WERI-Rb-1 (cell line): ENCODE measurements at places on chromosomes 5 and 9.

DNA sequence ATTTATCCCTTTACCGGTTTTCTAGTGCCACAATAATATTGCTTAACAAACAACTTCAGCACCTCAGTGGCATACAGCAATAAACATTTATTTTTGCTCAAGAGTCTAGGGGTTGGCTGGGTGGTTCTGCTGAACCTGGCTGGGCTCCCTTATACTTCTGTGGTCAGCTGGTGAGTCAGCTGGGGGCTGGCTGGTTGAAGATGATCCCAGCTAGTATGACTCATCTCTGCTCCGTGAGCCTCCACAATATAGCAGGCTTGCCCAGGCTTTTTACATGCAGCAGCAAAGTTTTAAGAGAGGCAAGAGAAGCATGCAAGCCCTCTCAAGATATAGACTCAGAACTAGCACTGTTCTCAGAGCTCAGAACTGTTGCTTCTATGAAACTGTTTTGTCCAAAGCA, 523.5 kb upstream of the CLINT1 start:
- DNase-seq = peak; percentile 39

DNA sequence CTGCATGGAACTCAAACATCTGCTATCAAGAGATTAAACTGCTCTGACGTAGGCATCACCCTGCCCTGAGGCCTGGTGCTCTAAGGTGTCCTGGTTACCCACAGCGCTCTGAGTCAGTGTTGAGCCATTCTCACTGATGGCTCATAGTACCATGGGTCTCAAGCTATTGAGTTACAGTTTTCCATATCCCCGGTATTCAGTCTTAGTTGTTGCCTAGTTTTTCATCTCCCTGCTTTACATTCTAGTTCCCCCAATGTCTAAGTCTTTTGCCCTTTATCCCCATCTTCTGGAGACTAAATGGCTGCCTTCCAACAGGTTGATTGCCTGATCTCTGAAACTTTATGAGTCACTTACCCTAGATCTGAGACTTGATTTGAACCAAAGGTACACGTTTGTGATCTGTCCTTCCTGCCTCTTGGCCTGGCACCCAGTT, 161.2 kb upstream of the PTGER4 start:
- DNase-seq = no peak

DNA sequence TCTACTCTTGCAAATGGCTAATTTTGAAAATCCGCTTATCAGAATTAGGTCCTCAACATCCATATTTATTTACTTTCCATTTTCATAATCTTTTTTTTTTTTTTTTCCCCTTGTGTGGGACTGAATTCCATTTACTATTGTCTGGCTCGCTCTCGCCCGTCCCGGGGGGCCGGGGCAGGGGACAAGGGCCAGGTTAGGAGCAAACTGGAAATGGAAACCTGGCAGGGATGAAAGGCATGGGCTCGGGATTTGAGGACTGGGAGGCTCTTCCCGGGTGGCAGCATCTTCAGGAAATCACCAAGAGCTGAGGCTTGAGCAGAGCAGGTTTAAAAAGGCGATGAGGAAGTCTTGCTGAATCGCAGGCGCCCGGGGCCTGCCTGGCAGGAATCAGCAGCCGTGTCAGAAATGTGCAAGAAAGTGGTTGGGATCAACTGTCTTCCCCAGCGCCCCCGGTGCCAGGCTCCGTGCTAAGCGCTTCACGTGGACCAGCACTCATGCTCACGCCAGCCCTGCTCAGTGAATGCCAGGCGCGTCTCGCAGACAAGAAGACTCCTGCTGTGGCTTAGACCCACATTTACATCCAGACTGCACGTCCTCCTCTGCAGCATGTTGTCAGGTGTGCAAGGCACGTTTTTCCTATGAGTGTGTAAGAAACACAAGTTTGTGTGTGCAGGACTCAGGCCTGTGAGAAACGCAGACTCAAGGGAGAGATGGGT, 66.3 kb upstream of the UNC5A start:
- DNase-seq = no peak

DNA sequence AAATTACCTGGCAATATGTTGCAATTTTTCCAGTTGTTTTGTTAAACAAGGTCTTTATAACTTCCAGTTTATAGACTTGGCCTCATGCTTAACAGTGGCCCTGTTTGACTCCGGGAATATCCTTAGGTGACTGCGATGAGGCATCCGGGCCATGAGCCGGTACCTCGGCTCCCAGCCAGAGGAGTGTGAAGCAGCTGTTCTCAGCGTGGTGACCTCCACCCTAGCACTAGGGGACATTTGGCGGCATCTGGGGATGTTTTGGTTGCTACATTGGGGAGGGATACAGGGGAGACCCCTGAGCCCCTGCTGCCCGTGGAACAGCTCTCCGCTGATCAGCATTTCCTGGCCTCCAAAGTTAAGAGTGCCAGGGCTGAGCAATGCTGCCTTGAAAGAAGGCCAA, 533.4 kb downstream of the IRX1 start:
- DNase-seq = peak; percentile 37

DNA sequence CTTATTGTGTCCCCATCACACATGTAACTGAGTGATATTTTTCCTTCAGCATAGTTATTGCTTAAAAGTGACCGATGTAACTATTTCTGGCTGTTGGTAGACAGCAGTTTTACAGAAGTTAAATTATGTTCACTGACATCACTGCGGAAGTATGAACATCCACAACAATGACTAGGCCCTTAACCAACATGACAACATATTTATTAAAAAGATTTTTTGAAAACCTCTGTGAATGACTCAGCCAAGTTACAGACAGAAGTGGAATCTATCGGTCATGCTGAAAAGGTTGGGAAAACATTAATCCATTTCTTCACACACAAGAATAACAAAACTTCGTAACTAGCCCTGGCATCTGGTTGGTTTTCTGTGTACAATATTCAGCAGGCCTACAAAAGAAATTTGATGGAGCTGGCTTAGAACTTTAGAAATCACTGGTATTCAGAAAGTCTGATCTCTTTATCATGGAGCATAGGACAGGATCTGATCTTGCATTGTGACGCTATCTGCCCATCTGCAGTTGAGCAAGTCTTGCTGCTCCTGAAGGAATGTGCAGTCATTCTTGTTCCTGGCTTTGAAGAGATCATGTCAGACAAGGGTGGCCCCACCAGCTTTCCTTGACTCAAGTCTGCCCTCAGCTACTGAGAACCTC, 6.5 kb downstream of the GLIS3 start:
- DNase-seq = no peak

DNA sequence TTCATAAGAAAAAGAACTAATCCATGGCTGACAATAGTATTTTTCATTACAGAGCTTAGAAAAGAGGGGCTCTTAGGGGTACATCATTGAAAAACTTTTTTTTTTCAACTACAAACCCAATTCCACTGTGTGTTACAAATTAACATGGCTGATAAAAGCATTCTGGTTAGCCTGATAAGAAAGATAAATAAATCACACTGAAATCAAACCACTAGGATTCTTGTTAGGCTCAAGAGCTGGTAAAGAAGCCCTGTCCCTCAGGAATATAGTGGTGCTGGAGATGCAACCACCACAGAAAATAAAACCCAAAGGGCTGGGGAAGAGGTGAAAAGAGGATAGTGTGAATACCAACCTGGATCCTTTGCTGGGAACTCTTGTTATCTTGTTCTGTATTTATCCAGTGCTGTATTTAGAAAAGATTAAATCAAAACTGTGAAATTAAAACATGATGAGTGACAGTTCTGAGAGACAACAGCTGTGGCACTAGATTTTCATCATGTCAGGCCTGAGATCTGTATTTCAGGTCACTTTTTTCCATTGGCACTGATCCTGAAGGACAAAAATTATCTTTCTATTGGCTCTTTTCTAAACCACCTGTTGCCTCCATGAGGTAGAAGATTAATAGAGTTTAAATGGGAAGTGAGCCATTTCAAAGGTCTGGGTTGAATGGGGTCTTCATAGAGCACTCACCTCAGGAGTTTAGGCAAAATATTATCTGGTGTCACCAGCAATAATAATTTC, 118.6 kb downstream of the ARRDC3 start:
- DNase-seq = no peak

DNA sequence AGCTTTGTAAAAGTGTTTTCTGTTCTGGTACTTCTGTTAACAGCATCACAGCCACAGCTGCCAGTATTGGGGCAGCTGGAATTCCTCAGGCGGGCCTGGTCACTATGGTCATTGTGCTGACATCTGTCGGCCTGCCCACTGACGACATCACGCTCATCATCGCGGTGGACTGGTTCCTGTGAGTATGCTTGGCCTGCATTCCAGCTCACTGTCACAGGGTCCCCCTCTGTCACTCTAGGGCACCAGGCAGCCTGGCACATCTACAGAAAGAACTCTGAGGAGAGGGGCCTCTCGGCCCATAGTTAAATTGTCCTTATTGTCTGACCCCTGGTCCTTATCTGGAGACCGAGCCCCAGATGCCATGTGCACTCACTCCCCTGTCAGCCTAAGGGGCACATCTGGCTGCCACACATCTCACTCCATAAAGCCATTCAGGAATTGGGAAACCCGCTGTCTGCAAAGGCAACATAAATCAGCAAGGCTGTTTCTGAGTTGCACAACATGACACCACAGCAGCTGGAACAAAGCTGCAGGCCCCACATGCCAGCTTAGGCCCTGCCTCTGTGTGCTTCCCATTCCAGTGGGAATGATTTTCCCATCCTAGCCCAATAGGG, 77.5 kb downstream of the SLC1A3 start:
- no peak for DNase-seq

DNA sequence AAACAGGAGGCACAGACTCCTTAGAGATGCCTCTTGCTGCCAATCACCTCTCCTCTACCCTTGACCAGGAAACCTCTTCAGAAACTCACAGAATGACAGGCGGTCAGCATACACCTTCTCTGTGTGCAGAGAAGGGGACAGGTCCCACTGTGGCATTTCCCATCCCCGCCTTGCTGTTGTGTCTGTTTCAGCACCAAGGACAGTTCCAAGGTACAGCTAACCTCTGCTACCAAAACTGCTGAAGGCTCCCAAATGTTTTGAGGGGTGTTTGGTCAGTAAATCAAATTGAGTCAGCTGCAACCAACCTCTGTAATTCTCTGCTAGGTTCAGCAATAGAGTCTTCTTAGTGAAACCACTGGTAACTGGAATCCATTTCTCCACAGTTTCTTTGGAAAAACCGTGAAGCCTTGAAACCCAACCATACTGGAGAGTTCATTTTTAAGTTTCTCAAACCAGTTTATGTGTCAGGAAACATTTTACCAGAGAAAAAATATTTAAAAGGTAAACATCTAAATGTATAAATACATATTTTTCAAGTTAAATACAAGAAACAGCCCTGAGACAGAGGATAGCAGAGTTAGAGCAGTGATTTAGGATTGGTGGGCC, 122.0 kb downstream of the DRD1 start:
- no peak for DNase-seq

GRCh38 chr5:135100431-135100830, 66.4 kb upstream of the PITX1 start:
- DNase-seq = no peak

- no peak for DNase-seq
These were observed 72.9 kb downstream of the EBF1 start for GRCh38 chr5:159026781-159027180.

DNA sequence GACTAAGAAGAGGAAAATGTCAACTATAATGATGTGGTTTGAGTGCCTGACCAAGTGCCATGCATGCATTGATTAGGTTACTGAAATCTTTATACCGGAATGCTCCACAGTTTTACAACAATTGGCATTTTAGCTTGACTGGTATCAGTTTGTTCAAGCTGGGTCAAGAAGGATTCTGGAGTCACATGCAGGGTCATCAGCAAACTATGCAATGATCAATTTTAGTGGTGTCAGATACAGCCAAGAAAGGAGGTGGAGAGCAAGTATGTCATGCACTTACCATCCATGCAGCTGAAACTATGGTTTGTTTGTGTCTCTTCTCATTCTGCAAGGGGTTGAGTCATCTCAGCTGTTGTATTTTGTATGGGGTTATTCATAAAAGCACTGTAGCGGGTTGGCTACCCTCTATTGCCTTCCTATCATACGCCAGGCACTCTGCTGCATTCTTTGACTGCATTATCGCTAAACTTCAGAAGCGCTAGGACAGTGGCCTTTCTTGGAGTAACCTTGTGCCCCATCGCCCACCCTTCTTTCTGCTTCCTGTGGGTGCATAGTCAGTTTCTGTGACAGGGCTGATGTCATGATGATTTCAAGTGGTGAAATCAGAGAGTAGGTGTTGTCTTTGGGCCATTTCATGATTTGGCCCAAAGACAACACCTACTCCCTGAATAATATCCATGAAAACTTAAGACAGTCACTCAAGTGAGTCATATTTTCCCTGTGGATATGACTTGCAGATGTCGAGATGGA, 145.4 kb downstream of the MTX3 start:
- DNase-seq = no peak

DNA sequence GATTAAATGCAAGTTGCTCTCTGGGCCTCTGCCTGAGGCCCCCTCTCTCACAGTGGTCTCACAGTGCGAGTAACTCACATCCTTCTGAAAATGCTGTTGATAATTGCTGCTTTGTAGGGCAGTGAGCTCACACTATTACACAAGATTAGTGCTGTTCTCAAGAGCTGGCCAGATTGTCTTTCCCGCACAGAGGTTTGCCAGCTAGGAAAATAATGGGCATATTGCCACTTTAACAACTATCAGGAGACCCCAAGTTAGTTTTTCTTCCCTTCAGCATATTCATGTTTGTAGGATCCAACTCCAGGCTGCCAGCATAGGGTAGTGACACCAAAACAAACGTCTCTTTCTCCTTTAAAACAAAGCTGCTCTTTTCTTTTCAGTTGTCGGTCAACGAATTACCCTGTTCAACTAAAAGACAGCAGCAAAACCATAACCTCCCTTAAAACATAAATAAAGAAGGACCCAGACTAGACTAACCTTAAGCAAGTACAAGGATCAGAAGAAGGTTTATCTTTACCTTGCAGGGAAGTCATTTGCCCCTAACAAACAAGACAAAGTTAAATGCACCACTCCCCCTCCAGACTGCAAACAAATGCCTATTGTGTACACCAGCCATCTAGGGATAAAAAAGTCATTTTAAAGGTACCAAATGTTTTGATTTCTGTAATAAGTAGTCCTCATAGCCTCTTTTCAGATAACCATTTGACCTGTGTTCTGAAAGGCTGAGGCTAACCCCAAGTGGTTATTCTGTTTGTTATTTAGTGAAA, 91.4 kb downstream of the VCAN start:
- no peak for DNase-seq

GRCh38 chr9:132348676-132349075, 6.1 kb downstream of the SETX start:
- no peak for DNase-seq

DNA sequence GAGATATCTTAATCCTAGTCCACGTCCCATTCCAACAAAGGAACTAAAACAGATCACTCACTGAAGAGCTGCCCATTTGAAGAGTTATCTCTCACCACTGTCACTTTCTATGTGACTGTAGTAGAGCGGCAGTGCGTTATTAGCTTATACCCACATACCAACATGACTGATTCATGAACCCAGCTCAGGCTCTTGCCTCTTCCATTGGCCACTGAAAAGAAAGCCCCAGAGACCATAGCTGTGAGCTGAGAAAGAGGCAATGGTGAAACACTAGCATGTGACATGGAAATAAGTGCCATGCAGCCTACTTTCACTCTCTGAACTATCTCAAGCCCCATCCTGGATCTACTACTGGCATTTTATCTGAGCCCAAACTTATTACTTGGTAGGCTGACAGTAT, 151.7 kb upstream of the MOCS2 start:
- DNase-seq = no peak
